ENCODE measurements at places on chromosomes 7 and 10.

DNA sequence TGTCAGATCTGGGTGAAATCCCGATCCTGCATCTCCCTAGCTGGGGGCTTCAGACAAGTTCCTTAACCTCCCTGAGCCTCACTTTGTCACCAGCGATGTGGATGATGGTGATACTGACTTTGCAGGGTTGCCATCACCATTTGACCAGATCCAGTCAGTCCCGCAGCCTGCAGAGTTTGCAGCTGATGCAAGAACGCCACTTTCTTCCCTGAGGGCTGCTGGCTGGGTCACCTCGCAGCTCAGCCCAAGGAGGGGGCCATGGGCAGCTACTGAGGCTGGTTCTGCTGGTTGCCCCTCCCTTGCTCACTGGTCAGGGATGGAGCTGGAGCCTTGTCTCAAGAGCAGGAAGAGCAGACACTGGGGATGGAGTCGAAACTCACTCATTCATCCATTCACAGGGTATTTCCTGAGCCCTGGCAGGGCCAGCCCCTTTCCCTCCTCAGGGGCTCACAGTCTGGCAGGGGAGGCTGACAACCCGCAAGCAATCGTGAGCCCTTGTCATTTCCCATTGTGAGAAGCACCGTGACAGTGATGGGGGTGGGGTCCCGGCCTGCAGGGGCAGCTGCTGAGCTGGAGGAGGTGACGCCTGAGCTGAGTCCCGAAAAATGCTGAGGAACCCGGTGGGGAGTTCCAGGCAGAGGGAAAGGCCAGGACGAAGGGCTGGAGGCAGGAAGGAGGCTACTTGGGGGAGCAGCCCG, 111.1 kb upstream of the TCF7L2 start:
- no peak for DNase-seq

DNA sequence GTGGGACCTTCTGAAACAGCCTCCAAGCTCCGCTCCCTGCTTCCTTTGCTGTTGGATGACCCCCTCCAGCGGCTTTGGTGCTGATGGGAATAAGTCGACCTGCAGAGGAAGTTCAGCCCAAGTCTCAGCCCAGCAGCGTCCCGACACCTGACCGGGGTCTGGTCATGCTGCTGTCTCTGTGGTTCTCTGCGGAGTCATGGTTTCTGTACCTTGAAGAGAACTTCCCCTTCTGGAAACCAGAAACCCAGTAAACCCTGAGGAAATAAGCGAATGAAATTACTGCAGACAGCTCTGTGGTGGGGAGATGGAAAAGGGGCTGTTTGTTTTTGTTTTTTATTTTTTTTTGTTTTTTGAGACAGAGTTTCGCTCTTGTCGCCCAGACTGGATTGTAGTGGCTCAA, 18.3 kb upstream of the ZNF12 start:
- DNase-seq: peak; percentile 40

DNA sequence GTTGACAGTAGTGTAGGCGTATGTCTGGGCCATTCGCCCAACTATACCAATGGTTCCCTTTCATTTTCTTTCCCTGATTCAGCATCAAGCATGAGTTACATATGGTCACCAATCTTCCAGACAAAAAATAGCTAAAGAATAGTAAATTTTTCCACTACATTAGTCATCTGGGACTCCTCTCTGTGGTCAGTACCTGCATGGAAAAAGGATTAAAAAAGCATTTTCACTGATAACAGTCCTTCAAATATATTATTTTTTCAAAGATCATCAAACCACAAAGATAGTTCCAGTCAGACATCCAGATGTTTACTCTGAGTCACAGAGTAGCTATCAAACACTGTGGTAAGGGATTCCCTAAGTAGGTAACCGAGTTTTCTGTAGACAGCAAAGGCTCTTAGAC, 302.6 kb upstream of the SEMA3D start:
- DNase-seq: no peak

GRCh38 chr7:84104826-84105225, 89.8 kb downstream of the SEMA3A start:
- DNase-seq: no peak

DNA sequence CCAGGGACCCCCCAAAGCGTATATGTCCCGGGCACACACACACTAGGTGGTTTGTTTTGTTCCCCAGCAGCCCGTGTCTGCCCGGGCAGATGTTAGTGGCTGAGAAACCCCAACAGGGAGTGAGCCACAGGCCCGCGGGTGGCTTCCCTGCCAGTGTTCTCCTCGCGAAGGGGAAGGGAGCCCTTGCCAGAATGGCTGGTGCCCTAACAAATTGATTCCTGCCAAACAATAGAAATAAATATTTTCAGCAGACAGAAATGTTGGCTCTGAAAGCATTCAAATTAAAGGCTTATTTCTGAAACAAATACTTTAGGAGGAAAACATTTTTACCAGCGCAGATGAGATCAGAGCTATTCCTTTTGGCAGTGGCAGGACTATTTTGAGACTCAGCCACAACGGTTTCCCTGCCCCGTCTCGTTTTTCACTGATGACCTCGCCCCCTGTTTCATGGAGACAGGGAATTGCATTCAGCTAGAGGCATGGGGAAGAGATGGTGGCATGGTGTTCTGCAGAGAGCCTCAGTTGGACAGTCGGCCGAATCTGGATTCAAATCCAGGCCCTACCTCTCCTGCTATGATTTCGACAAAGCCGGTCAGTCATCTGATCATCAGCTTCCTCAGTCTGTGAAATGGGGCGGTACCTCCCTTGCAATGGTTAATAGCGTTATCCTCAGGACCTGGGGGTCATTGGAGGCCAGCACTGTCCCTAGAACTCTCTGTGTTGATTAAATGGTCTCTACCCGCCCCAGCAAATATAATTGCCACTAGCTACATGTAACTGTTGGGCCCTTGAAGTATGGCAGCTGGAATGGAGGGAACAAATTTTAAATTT, 84.5 kb downstream of the CUX1 start:
- DNase-seq: no peak

- no peak for DNase-seq
Observed at GRCh38 chr10:624605-625332, 64.7 kb downstream of the DIP2C start.

- peak; percentile 51 for DNase-seq
Observed at GRCh38 chr10:21496343-21497176, 28.9 kb downstream of the SKIDA1 start.

GRCh38 chr7:111527545-111527944, 34.7 kb downstream of the IMMP2L start:
- no peak for DNase-seq

DNA sequence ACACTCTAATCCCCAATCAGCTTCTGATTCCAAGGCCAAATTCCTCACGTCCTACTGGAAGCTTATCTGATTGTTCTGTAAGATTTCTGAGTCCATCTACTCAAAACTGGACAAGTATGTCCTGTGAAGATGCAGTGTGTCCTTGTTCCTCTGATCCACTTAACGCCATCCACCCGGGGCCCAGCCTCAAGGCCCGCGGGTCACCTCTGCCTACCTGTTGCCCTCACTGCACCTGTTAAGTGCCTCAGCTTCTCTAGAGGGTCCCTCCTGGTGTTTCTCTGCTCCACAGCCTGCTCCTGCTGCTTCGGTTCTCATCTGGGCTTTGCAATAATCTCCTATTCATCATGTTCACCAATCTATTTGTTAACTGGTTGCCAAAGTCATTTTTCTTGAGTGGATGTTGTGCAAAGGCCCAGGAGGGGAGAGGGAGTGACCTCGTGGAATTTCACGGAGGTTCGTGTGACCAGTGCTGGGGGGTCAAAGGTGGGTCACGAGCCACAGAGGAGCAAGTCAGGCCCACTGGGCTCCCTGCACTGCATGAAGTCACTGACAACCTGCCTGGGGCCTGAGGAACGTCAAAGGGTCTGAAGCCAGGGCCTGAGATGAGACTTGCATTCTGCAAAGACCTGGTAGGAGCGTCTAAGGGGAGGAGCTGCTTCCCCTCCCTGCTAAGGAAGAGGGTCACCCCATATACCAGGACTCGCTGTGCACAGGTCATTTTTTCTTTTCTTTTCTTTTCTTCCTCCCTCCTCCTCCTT, 338.1 kb downstream of the WDR37 start:
- DNase-seq: no peak

DNA sequence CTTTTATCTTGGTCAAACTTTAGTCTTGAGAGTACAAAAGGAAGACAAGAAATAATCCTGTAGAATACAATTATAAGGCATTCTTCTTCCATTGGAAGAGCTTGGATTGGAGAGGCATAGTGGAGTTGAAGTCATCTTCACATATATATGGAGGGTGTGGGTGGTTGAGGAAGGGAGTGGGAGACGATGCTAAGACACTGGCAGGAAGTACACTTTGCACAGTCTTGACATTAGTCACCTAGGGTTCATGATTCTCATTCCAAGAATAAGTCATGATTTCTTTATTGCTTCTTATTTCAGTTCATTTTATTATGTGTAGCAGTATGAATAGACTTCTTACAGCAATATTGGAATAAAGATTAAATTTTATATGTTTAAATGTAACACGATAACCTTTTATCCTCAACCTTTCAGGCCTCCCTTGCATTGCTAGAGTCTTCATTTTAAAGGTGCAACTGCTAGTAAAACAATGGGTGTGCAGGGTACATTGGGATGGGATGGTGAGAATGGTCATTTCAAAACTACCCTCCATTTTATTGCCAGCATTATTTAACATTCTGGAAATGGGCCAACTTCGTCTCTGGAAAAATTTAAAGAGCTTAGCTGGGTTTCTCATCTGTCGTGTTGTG, 12.3 kb upstream of the SLC26A3 start:
- DNase-seq: no peak

DNA sequence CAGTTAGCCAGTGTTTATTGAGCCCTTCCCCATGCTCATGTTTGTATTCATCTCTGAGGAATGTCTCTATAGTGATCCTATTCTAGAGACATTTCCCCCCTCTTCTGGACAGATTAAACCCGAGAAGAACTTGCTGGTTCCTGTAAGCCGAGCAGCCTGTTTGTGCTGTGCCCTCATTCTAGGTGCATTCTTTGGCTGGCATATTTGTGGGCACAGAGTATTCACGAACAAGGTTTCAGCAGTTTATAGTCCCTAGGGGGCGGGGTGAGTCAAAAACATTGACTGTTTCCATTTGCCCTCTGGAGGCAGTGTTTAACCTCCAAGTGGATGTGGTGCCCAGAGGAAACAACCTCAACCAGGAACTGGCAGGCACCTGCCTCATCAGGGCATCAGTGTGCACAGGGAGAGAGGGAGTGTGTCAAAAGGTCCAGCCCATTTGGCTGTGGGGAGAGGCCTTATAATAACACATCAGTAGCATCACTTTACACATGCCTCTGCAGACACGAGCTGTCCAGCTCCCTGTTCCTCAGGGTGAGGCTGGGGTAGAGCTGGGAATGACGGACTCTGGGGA, 273.3 kb upstream of the LRGUK start:
- DNase-seq: no peak

DNA sequence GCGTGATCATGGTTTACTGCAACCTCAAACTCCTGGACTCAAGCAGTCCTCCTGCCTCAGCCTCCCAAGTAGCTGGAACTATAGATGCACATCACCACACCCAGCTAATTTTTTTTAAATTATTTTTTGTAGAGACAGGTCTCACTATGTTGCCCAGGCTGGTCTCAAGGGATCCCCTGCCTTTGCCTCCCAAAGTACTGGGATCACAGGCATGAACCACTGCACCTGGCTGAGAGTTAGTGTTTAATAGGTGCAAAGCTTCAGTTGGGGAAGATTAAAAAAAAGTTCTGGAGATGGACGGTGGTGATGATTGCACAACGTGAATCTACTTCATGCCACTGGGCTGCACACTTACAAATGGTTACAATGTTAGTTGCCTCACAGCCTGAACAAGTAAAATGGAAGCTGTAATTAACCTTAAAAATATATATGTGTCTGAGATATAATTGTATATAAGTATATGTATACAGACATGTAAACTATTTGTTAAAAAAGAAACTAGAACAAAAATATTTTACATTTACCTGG, 106.4 kb upstream of the ZNF438 start:
- no peak for DNase-seq

DNA sequence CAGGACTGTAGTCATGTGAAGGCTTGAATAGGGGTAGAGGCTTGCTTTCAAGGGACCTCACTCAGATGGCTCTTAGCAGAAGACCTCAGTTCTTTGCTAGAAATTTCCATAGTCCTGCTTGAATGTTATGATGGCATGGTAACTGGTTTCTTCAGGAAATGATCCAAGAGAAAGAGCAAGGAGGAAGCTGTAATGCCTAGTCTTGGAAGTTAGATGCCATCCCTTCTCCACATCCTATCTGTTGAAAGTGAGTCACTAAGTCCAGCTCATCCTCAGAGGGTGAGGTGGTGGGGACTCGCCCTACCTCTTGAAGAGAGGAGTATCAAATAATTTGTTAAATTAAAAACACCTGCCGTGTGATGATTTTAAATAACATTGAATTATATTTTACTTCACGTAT, 4.6 kb downstream of the MGAM start:
- DNase-seq: no peak

DNA sequence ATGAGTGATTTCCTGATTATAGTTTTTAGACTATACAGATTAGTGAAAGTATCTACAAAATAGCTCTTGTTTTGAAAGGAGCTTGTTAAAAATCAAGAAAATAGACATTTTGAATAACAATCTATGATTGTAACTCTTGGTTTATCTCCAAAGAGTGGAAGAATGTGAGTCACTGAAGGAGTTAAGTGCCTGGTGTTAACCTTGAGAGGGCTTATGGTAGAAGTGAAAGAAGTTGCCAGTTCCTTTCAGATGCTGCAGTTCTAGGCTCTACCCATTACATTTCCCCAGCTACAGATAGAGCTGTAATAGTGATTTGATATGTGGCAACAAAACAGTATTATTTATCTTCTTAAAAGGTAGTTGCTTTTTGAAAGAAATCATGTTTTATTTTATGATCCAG, 12.7 kb downstream of the NRBF2 start:
- no peak for DNase-seq

GRCh38 chr10:64840341-64840740, 1319.1 kb downstream of the REEP3 start:
- DNase-seq: no peak

GRCh38 chr10:74766501-74766900, 59.9 kb upstream of the KAT6B start:
- no peak for DNase-seq

DNA sequence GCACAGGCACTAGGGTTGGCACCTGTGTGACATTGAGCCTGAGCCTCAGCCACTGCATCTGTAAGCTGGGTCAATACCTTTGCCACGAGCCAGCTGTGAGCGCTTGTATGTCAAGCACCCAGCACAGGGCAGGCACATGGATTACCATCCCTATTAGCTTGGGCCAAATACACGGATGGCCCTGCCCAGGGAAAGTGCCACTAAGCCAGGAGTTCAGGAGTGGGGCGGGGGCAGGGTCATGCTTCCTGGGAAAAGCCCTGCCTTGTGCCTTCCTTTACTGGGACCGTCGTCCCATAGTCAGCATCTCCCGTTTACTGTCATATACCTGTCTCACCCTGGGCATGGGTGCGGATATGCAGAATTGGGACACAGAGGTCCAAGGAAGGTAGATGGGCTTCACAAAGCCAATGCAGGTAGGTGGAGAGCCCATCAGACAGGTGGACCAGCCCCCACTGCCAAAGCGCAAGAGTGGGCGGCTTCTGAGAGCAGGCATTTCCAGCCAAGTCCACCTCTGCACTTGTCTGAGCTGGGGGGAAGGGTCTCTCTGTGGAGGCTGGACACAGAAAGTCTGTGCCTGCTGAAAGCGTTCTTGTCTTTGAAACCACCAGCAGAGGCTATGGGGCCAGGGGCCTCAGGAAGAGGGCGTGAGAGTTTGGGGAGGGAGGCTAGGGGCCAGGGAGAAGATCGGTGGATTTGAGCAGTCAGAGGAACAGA, 72.6 kb downstream of the VWA2 start:
- no peak for DNase-seq

Measured in CD4-positive, alpha-beta T cell treated with Interleukin-1 beta for 1 hour (primary cell).